ENCODE measurements at places on chromosomes 6 and 20.
A peak's percentile ranks its signal among the peaks of the same experiment; 100 is the strongest.

DNA sequence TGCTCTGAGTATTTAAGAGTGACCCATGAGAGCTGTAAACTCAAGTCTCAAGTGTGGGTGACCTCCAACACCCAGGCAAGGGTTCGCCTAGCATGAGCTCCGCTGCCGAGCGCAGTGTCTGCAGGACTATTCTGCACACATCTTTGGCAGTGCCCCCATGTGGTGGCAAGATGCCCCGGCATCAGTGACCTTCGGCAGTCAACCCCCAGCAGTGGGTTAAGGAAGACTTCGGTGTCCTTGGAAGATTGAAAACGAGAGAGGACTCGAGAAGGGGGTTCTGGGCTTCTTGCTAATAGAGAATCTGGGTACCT is 43.1 kb downstream of the RBM38 start:
- peak; percentile 28 for DNase-seq

DNA sequence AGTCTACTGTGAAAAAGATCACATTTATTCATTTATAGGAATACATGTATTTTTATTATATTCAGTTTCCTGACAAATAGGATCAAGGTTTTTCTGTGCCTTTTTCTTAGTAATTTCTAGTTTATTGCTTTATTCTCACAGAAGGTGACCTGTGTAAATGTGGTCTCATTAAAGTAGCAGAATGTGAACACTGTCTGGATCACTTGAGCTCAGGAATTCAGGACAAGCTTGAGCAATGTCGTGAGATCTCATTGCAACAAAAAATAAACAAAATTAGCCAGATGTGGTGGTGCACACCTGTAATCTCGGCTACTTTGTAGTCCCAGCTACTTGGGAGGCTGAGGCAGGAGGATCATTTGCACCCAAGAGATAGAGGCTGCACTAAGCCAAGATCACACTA is 516.7 kb downstream of the CDKAL1 start:
- no peak for DNase-seq

- no peak for DNase-seq
These were observed 48.6 kb downstream of the UQCC1 start for GRCh38 chr20:35363190-35363589.

DNA sequence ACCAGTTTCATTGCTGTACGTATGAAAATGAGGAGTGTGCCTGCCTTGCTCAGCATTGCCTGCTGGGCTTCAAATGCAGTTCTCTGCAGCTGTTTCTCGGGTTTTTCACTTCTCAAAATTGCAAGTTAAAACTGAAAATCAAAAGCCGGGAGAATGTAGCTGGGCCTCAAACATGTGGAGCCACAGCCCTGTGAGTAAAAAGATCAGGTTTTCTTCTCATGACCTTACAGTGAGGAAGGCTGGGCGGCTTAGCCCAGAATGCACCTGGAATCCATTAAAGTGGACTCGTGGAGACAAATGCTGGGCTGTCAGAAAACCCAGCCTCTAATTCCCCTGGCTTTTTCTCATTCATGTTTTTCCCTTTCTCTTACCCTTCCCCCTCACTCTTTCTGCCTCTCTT is 34.4 kb downstream of the DSE start:
- no peak for DNase-seq

GRCh38 chr6:34517966-34518365 is 38.2 kb downstream of the SPDEF start:
- DNase-seq, result no peak

- DNase-seq, result no peak
These were observed 28.9 kb upstream of the PNRC1 start for GRCh38 chr6:89051676-89052075.

DNA sequence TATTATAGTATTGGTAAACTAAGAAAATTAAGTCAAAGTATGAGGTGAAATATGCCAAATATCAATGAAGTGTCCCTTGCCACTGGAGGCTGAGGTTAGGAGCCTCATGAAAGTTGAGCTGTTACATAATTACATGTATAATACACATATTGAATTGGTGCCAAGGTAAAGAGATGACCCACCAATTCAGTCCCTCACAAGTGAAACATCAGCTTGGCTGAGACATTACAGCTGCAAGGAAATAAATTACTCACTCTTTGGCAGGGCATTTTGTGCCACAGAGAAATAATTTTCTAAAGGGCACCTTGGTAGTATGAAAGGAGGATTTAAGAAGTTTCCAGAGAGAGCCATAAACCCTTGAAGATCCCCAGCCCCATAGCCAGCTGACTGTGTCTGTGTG is 127.4 kb downstream of the ADGRG6 start:
- no peak for DNase-seq

DNA sequence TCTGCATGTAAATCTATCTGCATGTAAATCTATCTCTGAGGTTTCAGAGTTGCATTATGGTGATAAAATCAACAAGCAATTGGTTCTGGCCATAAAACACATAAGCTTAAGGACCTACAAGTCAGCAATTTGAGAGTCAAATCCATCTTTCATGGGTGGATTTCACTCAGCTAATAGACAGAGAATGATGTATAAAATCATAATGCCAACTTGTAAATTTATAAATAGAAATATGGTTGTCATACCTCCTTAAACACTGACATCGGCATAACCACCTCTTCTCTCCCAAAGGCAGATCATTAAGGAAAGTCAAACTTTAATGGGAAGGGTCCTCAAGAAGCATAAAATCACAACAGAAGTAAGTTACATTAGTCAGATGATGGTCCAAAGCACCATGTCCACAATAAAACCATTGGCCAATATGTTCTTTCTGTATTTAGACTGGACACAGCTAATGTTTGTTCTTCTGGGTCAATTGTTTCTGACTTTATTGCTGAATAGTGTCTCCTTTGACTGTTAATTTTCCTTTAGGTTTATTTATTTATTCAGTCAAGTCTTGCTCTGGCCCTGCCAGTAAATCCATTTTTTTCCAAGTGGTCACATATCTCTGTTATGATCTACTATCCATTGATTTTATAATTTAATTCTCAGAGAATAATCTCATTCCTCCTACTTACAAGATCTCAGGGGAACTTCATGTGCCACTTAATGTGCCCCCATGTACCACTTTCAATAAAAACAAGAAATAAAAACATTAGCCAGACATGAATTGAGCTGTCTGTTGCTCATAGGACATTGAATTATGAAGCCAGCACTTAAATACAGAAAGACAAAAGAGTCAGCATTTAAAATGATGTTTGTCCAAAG is 382.9 kb upstream of the IRAK1BP1 start:
- no peak for DNase-seq

DNA sequence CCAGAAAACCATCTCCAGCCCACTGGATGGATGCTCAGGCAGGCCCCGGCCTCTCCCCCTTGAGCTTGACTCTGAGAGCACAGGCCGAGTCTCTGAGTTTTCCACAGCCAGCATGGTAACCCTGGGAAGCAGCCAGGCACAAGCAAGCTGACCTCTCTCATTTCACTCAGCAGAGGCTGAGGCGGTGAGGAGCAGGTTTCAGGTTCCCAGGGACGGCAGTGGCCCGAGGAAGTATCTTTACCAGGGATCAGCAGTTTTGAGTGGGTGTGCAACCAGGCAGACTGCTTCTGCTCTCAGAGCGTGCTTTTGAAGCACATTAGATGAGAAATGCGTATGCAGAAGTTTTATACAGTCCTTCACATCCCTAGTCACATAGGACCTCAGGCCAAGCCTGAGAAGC is 12.6 kb downstream of the HCK start:
- no peak for DNase-seq

DNA sequence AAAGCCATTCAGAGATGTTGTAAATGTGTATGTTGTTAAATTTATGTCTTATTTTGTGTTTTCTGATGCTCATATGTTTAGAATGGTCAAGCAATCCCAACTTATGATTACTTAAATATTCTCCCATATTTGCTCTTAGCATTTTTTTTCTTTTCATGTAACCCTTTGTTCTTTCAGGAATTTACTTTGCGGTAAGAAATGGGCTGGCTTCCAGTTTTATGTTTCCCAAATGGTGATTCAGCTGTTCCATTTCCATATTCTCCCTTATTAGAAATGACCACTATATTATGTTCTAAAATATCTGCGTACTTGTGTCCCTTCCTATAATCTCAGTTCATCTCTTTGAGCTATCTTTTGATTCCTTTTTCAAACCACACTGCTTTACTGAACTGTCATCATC is 113.7 kb downstream of the CDH26 start:
- no peak for DNase-seq

DNA sequence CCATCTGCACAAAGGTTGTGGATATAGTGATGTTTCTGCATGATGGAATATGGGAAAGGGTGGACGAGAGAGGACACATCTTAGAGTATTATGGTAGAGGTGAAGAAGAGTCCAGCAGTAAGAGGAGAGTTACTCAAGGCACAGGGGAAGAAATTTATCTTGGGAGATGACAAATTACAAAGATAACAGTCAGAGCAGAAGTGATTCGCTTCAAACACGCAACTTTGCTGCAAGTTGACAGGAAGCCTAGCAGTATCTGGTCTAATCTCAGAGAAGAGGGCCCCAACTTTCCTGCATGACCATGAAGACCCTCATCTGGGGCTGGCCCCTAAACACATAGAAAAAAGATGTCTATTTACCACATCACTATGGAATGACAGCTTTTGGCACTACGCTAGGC is 1.2 kb upstream of the CALHM6 start:
- no peak for DNase-seq

GRCh38 chr6:73637404-73637803 is 16.4 kb downstream of the SLC17A5 start:
- no peak for DNase-seq

DNA sequence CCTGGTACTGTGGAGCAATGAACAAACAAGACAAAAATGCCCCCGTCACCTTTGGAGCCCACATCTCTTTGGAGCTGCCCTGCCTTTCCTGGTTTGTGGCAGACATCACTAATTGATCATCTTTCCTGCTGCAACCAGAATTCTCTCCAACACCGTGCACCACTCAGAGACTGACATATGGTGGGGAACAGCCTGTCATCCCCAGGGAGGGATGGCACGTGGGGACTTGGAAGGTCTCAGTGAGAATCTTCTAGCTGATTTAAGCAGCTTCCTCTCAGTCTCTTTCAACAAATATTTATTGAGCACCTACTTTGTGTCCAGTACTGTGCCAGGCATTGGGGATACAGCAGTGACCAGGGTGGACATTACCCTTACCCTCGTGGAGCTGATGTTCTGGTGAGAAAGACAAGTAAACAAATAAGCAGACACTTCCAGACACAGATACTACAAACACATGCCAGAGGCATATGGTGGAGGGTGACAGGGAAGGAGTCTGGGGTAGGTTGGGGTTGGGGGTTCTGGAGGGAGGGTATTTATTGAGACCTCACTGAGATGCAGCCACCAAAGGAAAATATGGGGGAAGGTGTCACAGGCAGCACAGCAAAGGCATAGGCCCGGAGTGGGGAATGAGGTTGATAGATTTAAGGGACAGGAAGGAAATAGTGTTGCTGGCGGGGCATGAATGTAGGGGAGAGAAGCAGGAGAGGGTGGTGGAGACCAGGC is 82.3 kb downstream of the CEBPB start:
- DNase-seq, result no peak

GRCh38 chr20:19498756-19499155 is 259.3 kb upstream of the RIN2 start:
- no peak for DNase-seq

DNA sequence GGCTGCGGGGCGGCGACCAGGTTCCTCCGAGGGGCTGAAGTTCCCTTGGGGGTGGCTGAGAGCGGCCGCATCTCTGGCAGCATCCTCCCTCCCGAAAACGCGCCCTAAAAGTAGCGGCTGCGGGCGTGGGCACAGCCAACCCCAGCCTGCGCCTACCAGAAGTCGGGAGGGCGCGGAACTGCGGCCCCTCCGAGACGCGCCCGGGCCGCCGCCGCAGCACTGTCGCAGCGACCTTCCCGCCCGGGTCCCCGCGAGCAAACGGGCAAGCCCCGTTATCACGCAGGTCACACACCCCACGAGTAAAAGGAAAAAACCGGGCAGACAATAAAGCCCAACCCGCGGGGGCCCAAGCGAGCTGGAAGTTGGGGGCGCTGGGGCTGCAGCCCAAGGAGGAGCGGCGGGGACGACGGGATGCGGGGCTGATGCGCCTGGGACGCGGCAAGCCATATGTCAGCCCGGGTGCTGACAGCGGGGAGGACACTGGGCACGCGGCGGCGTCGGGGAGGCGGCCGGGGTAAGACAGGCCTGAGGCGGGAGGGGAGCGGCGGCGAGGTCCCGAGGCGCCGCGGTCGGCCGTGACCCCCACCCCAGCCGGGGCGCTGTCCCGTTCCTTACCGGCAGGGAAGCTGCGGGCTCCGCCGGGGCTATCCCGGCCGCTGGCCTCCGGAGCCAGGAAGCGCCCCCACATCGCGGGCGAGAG is 659 bp downstream of the CEP85L start:
- peak; percentile 36 for DNase-seq

GRCh38 chr20:25549843-25550477 is 35.4 kb downstream of the NINL start:
- no peak for DNase-seq

GRCh38 chr6:61558796-61559195 is 727.2 kb downstream of the KHDRBS2 start:
- DNase-seq, result no peak

- DNase-seq, result no peak
These were observed 29.6 kb downstream of the BACH2 start for GRCh38 chr6:90266905-90267621.

- DNase-seq, result no peak
These were observed 67.9 kb upstream of the BHLHE23 start for GRCh38 chr20:63074631-63075030.

DNA sequence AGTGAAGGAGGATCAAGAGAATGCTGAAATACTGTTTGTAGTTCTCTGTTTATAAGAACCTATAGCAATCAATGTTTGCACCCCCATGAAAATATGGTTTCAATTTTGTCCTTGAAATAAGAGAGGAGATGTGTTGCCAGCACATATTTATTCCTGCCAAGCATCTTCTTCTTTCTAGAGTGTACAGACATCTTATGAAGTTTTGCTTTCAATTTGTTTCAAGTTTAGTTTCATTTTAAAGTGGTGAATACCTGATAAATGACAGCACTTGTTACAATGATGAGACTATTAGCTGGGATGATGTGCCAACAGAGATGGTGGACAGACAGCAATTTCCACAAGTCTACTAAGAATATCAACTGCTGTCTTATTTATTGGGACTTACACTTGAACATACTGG is 39.2 kb upstream of the CENPW start:
- no peak for DNase-seq

- no peak for DNase-seq
These were observed 258.1 kb downstream of the CLIC5 start for GRCh38 chr6:45757443-45758130.

Data from mucosa of descending colon (tissue), 3 donors.